ENCODE measurements at places on chromosomes 6 and 20. TPM values are rescaled to one million over a fixed set of nuclear protein-coding genes. Genes with fewer than 3 reads are reported as not detected.

KCNG1 gene
- total RNA-seq: 3.0 TPM

PNPLA1 gene
- total RNA-seq: not detected

MTRF1L gene
- 26.8 TPM for total RNA-seq

TSHZ2 gene
- total RNA-seq: 6.9 TPM

CDC5L gene
- 27.2 TPM for total RNA-seq

VSX1 gene
- not detected for total RNA-seq

HLA-F gene
- 1.1 TPM for total RNA-seq

LPA gene
- not detected for total RNA-seq

SUMO4 gene
- not detected for total RNA-seq

HLA-DMB gene
- total RNA-seq: 0.09 TPM

RAD21L1 gene
- total RNA-seq: not detected

CCN5 gene
- total RNA-seq: 266 TPM

NKX2-2 gene
- not detected for total RNA-seq

XKR7 gene
- total RNA-seq: not detected

CGA gene
- not detected for total RNA-seq

LY6G6D gene
- total RNA-seq: not detected

ASCC3 gene
- total RNA-seq: 132 TPM

PTPRK gene
- total RNA-seq: 27.1 TPM

BTN1A1 gene
- not detected for total RNA-seq

ULBP2 gene
- total RNA-seq: 3.3 TPM

ELOVL5 gene
- 38.9 TPM for total RNA-seq

COX4I2 gene
- total RNA-seq: not detected

ZC3H12D gene
- total RNA-seq: 0.09 TPM

GPX5 gene
- not detected for total RNA-seq

SOBP gene
- 7.4 TPM for total RNA-seq

AVP gene
- not detected for total RNA-seq

NNAT gene
- 2.8 TPM for total RNA-seq

SLC32A1 gene
- total RNA-seq: not detected

ADGB gene
- not detected for total RNA-seq

PBOV1 gene
- total RNA-seq: not detected

TCF15 gene
- total RNA-seq: not detected

DLL1 gene
- 4.9 TPM for total RNA-seq

SH3BGRL2 gene
- 6.6 TPM for total RNA-seq

GINS1 gene
- 7.9 TPM for total RNA-seq

KLHDC3 gene
- total RNA-seq: 27.0 TPM

MCM8 gene
- total RNA-seq: 17.5 TPM

CPNE5 gene
- 0.18 TPM for total RNA-seq

TAGAP gene
- not detected for total RNA-seq

EDN1 gene
- total RNA-seq: 7.4 TPM

SOX18 gene
- total RNA-seq: not detected

SLC13A3 gene
- 4.2 TPM for total RNA-seq

CENPW gene
- 13.7 TPM for total RNA-seq

BPIFB2 gene
- total RNA-seq: not detected

LY6G6F gene
- total RNA-seq: not detected

OLIG3 gene
- 0.74 TPM for total RNA-seq

CRISP3 gene
- not detected for total RNA-seq

DEFB124 gene
- not detected for total RNA-seq
